Central memory CD4-positive, alpha-beta T cell (primary cell): ENCODE measurements at places on chromosomes 5 and 9.

- no peak for DNase-seq
Measured at GRCh38 chr5:56737951-56738606, 77.3 kb upstream of the MAP3K1 start.

- no peak for DNase-seq
Measured at GRCh38 chr5:158736150-158736870, 363.4 kb downstream of the EBF1 start.

- DNase-seq = no peak
Measured at GRCh38 chr5:152855441-152855840, 450.4 kb upstream of the NMUR2 start.

- DNase-seq = no peak
Measured at GRCh38 chr5:78496373-78496772, 136.0 kb downstream of the SCAMP1 start.

DNA sequence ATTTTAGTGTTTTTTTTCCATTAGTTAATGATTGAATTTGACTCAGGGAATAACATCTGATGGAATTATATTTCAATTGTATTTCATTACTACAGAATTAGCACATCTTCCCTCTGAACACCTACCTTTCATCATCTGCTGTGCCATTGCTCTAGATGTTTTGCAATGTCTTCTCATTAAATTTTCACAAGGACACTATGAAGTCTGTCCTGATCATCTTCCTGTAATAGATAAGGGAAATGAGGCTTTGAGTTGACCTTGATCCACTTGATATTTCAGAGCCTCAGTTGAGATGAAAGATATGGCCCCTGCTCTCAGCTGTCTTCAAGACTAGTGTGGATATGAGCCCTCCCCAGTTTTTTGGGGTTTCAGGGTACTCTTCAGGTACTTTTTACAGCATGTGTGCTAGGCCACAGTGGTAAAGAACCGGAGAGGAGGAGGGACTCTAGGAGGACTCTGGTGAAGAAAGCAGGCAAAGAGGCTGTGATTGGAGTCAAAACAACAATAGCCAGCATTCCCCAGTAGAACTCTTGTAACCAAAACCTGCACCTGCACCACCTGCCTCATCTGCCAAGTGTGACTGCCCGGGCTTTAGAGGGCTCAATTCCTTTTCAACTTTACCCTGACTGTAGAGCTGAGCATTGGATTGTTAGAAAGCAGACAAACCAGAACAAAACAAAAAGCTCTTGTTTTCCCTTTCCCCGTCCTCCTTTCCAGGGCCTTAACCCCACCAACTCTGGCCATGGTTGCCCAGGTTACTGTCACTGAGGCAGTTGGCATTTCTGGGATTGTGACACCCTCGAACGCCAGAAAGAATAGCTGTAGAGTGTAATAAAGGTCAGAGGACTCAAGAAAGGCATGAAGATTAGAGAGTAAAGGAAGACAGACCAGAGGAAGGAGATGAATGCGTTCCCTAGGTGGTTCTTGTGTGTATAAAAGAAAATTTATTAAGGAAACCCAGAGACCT lies 56.3 kb downstream of the ERAP1 start:
- DNase-seq = no peak

DNA sequence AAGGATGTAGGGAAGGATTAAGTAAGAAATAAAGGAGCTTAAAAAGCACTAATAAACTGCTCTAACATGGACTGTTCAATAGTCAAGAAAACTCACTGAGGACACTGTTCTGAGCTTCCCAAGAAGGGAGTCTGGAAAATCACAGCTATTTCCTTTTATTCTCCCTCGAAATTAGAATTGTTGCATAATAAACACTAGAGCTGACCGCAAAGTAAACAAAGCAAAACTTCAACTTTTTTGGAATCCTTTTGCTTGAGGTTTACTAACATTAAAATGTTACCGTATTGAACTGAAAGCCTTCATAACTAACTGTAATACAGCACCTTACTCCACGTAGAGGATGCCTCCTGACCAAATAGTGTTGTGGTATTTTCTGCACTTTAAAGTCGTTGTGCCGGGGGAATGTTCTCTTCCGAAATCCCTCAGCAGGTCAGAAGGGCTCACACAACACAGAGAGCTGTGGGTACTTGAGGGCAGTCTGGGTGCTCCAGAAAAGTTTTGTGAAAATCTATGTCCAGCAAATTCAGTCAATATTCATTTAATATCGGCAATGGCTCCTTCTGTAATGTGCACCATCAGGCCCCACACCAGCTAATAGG lies 59.2 kb downstream of the TTLL11 start:
- DNase-seq = no peak

- no peak for DNase-seq
Measured at GRCh38 chr5:160357394-160357793, 13.0 kb downstream of the C1QTNF2 start.

DNA sequence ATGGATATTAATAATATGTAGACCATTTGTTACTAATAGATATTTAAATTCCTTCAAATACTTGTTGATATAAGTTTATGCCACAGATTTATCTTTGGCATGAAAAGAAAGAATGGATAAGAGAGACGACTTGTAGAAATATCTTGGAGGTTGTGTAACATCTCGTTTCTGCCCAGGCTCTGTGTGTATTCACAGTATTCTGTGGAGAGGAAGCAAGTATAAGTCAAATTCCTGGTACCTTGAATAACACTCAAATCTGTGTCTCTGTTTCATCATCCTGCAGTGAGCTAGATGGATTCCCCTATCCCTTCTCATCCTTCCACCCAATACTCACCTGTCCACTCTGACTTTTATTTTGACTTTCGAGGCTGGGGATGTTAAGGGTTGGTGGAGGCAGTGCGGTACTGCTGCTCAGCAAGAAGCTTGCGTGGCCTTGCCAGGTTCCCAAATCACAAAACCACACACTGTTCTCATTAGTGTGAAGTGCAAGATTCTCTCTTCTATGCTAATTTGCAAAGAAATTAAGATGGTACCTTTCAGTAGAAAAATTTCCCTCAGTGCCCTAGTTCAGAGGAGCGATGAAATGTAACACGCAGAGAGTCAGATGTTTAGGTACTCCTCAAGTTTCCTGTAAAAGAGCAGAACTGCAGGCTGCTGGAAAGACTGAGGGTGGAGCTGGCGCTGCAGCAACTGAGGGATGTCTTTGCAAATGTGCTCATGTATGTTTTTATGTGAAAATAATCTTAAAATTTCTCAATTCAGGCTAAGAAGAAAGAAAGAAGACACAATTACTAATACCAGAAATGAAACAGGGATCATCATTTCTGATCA lies 42.6 kb upstream of the ANKRD18A start:
- no peak for DNase-seq

- DNase-seq = no peak
Measured at GRCh38 chr9:136306211-136307208, 2.6 kb upstream of the CCDC187 start.

DNA sequence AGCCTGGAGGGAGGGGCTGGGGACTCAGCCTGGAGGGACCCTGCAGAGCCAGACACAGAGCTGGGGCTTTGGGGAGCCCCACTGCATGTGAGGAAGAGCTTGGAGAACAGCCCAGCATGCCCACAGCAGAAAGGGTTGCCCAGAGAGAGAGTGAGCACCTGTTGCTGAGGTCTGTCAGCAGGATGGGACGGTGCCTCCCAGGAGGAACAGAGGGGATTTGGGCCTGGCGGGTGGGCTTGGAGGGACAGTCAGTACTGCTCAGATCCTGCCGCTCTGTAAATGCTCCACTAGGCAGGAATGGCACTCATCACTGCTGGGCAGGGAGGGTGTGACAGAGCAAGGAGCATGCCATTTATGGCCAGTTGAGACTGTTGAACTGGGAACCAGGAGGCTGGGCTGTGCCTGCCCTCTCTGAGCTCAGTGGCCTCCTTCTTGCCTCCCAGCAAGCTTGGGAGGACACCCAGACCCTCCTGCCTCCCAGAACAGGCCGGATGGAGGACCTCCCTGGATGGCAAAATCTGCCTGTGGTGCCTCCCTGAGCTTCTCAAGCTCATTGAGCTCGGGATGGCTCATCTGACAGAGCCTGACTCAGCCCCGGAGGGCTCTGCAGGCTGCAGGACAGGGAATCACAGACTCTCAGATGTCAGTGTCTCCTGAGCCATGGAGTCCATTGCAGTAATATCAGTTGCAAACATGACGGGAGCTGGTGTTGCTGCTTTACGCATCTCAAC lies 786 bp upstream of the HRCT1 start:
- DNase-seq = no peak

GRCh38 chr9:32258482-32258881 lies 126.0 kb upstream of the ACO1 start:
- no peak for DNase-seq

DNA sequence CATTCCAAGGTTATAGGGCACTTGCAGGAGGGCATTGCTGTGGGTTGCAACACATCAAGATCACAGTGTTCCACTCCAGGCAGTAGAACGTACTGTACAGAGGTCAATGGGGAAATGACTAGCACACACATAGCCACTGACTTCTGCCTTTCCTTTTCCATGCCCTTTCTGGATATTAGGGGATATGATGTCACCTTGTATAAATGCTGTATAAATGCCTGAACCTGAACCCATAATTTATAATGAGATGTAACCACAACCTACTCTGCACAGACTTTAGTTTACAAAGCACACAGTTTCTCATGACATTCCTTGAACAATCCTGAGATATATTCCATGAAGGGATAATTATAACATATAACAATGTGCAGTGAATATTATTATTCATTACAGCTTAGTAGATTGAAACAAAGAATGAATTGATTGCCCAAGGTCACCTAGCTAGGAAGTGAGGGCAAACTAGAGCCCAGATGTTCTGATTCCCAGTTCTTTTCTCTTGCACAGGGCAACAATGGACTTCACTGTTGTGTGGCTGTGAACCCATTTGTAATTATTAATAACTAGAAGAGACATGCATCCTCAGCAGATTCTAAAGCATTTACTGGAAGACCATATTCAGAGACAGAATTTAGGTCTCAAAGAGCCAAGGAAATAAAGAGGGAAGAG lies 5.6 kb upstream of the ABLIM3 start:
- DNase-seq = no peak

- no peak for DNase-seq
Measured at GRCh38 chr5:74538206-74538661, 102.3 kb downstream of the ENC1 start.

DNA sequence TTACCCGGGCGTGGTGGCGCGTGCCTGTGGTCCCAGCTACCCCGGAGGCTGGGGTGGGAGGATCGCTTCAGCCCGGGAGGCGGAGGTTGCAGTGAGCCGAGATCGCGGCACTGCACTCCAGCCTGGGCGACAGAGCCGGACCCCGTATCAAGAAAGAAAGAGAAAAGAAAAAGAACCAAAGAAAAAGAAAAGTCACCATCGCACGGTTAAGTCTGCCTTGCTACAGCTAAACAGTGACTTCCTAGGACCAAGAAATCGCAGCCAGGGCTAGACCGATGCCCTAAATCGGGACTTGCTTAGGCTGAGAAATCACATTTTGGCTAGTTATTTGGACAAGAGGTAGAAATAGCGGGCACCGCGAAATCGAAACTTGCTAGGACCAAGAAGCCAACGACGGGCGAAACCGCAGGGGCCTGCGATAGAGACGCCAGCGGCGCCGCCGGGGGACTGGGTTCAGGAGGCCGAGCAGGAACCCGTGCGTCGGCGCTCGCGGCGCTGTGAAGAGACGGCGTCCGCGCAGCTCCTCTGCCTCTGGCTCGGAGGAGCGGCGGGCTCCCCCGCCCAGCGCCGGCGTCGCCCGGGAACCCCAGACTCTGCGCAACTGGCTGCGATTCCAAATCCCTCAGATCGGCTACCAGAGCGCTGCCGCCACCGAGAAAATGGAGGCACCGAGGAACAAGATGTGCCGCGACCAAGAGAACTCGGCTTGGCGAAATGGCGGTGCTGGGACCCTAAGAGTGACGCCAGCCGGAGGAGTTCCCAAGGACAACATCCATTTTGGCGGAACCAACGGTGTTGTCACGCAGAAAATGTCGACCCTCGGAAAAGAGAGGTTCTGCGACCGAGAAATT lies 26.1 kb upstream of the ANXA2R start:
- peak; percentile 83 for DNase-seq

- no peak for DNase-seq
Measured at GRCh38 chr9:111598733-111599091, 735 bp downstream of the PTGR1 start.

DNA sequence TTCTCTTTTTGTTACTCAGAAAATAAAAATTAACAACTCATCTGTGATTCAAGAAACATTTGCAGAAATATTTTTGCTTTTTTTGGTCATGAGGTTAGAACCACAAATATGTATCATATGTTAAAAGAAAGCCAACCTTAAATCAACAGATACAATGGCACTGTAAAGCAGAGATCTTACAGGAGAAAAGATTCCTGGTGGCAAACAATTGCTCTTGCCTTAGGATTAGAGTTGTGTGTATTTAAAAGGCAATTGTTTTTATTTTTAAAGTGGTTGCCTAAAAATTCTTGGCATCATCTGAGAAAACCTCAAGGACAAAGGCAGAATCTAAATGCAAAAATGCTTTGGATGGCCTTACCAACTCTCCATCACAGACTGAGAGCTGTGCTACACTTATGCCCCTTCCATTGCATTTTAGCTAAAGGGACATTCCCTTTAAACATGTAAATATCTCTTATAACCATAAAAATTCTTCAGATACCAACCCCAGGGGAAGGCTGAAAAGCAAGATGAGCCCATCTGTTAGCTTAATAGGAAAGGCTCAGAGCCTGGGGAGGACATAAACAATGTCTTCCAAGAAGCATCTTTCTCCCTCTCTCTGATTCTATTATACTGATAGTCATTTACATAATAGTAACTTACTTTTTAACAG lies 100.4 kb downstream of the FAM114A2 start:
- no peak for DNase-seq

DNA sequence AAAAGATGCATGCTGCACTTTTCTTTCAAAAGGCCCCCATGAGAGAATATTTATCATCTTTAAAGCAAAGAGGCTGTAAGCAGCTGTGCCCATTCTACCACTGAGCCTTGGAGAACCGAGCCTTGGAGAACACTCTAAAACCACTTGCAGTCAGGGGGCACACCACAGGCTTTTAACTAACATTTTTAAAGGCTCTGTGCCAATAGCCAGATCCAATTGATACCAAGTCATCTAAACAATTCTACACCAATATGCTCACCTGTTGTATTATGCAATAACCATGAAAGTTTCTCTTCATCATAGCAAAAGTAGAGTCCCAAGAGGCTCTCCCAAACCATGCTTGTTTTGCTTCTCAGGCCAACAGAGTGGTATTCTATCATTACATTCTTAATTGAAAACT lies 1090.5 kb upstream of the SEMA6A start:
- DNase-seq = no peak

- no peak for DNase-seq
Measured at GRCh38 chr9:8564960-8565359, 765.4 kb upstream of the DMAC1 start.
